ENCODE measurements at places on chromosomes 13 and 19.
A peak's percentile ranks its signal among the peaks of the same experiment; 100 is the strongest.

GRCh38 chr13:19673473-19674430 is 40.3 kb downstream of the MPHOSPH8 start:
- no peak for DNase-seq

DNA sequence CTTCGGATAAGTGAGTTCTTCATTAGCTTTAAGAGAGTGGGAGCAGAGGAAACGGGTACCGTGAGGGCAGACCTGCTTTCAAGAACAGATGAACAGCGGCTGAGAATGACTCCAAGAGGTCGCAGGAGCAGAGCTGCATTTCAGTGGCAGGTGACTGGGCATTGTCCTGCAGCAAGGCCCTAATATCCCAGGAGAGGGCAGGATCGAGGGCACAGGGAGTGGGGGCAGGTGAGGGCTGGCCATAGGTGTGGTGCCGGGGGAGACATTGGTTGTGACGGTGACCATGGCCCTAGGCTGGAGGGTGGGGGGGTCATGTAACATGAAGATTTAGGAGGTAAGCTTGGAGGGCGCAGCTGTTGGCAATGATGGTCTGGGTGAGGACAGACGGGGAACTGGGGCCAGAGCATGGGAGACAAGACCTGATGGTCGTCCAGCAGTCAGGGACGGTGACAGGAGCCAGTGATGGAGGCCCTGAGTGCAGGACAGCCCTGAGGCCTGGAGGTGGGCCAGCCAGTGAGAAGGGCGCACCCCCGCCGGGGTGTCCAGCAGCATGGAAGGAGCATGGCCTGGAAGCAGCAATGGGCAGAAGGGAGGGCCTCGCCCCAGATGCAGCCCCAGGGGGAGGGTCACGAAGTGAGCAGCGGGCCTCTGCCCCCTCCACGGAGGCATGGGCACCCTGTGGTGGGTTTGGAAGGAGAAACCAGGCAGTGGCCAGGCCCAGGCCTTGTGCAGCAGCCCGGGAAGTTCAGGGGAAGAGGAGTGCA is 29.2 kb upstream of the LAMP1 start:
- DNase-seq: no peak

GRCh38 chr19:3443840-3444694 is 36.3 kb downstream of the SMIM24 start:
- no peak for DNase-seq

DNA sequence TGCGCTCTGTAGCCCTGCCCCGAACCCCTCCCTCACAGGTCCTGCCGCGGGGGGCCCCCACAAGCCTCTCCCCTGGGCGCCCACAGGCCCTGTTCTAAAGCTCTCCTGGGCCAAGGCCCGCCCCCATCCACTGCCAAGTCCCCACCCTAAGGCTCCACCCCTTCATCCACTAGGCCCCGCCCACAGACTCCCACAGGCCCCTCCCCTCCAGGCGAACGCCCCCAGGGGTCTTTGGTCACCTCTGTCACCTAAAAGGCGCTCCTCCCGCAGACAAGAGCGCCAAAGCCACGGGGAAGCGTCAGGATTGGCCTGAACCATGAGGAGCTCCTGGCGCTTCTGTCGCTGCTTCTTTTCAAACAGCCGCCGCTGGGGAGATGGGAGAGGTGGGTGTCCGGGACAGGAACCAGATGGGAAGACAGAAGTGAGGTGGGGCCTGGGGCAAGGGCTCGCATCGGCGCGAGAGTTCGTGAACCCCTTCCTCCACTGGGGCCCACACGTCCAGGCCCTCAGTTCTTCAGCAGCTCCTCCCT is 2.3 kb downstream of the TULP2 start:
- peak; percentile 54 for DNase-seq

DNA sequence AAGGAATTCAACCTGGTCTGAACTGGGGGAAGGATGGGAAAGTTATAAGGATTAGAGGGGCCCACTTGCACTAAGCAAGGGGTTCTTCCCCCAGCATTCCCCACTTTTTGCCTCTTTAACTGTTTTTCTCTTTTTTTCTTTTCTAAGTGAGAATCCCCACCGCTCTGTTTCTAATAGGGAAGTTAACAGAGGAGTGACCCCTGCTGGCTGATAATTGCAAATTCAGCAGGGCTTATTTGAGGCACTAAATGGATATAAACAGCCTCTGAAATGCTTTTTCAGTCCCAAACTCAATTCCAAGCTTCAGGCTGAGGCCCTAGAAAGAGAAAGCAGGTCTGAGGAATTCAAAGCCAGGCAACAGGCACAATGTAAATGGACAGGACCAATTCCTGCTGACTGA is 38.2 kb upstream of the CEACAM21 start:
- peak; percentile 40 for DNase-seq

- DNase-seq: peak; percentile 33
Measured at GRCh38 chr19:9863759-9864158, 28.6 kb downstream of the PIN1 start.

DNA sequence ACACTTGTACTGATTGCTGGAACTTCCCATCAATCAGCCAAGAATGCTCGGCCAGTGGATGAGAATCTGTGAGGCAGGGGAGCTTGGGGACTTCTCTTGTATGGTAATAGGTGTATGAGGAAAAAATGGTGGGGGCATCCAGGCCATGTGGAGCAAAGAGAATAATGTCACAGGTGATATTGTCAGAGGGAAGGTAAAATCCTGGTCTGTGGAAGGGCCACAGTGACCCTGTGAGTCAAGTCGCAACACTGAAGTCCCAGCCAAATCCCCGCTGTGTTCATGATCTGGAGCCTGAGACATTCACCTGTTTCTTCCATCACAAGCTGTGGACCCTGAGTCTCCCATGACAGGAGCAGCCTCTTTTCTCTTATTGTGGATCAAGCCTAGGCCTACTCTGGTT is 8.1 kb downstream of the PSG7 start:
- DNase-seq: no peak

GRCh38 chr13:76329004-76329403 is 557.2 kb downstream of the KCTD12 start:
- no peak for DNase-seq

DNA sequence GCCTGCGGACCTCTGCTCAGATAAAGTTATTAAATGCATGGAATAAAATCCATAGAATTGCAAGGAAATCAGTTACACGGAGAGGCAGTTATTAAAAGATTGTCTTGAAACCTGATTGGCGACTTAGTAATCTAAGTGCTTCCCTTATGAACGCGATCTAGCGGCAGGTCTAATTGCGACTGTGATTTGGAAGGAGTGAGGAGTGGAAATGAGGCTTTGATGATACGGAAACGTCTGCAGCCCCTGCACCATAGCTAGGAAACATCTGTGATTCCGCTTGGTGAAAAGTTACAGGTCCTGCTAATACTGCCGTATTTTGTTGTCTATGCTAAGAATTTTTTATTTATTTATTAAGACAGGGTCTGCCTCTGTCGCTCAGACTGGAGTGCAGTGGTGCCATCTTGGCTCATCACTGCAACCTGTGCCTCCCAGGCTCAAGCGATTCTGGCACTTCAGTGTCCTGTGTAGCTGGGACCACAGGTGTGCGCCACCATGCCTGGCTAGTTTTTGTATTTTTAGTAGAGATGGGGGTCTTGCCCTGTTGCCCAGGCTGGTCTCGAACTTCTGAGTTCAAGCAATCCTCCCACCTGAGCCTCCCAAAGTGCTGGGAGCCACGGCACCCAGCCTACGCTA is 887 bp downstream of the NDUFS7 start:
- no peak for DNase-seq

DNA sequence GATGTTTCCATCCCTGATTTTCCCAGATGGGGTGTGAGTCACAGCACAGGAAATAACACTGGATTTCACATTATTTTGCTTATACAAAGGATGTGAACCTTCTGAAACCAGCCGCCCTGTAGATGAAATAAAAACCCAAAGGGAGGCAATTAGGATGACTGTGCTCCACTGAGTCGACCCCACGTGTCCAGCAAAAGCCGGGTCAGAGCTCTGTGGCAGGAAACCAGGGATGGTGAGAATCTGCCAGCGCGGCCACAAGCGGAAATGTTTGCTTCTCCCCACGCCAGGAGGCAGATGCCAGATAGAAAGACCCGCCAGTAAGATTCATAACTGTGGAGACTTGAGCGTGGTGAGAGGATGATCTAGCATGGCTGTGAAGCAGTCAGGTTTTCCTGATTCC is 764.4 kb downstream of the LIG4 start:
- DNase-seq: no peak

DNA sequence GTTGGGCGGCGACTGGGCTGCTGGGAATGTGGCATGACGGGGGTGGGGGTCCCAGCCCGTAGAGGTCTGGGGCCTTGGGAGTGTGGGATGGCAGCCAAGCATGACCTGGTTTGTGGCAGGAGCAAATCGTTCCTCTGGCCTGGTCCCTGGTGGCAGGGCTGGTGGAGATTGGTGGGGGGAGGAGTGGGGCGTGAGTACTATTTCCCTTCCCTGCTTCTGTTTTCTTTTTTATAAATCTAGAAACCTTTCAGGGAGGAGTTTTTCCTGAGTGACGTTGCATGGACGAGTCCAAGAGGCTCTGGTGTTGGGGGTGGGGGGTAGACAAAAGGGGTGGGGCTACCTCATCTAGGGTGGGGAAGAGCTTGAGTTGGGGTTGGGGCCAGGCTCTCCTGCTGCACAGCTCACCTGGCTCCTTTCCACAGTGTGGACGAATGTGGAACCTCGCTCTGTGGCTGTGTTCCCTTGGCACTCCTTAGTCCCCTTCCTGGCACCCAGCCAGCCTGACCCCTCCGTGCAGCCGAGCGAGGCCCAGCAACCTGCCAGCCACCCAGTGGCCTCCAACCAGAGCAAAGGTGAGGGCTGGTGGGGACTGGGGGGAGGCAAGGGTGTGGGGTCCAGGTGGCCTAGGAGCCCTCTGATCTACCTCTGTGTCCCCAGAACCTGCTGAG is 15.4 kb upstream of the PRR19 start:
- DNase-seq: no peak

DNA sequence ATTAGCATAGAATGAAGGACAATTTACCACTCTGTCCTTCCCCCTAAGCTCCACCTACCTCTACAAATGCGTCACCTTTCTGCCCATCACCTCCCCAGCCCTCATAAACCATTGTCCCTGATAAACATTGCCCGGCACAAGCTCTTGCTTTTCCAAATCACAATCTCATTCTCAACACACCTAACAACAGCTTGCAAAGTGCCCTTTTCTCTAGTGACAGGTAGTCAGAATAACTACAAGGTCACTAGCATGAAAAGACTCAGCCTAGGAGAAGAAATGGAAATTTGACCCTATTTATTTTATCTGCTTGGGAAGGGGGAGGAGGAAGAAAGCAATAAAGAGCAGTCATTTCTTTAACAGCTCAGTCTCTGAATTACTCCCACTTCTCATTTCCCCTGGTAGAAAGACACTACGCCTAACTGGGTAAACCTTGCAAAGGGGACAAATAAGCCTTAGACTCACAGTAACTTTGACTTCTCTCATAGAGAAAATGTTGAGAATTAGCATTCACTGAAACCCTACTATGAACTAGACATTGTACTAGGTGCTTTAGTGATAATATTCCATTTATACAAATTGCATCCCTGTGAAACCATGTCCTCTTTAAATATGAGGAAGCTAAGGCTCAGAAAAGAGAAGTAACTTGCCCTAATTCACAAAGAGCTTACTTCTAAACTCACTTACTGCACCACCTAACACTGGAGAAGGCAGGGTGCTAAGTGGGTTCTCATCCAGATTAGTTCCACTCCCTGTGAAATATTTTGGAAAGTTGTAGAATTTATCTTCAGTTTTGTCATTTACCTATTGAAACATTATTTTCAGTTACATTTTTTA is 116.2 kb upstream of the FNDC3A start:
- DNase-seq: no peak

DNA sequence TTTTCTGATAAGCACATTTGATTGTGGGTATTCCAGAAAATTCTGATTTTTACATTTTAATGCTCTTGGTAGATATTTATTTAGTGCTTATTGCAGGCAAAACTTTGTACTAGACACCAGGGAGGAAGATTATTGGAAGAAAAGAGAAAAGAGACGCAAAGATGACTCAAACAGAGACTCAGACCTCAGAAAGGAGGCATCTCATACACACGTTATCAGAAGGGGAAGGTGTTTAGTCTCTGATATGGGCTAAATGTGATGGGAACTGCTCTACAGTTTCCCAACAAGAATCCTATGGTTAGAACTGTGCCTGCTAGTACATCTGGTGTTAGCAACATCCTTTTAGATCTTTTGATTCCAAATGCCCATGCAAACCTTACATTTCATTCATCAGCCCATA is 245.6 kb downstream of the KLF5 start:
- DNase-seq: no peak

- DNase-seq: no peak
Measured at GRCh38 chr13:48333976-48334375, 30.4 kb downstream of the RB1 start.

GRCh38 chr13:19864746-19865309 is 1.4 kb upstream of the ZMYM5 start:
- DNase-seq: peak; percentile 68

GRCh38 chr13:50747737-50748350 is 95.6 kb downstream of the DLEU7 start:
- no peak for DNase-seq

DNA sequence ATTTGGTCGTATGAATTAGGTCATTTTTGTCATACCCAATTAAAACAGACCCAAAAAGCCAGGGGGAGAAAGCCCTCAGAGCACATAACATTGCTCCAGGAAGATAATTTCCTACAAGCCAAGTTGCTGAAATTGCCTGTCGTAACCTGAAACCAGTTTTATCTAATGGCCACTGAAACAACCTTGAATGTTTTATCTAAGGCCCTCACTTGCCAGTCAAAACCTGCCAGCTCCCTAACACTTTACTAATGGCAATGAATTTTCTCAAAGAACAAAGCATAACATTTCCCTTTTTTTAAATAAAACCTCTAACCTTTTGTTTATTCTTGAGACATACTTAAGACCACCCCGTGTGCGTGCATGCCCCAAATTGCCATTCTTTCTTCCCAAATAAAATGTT is 496.2 kb upstream of the KLHL1 start:
- DNase-seq: no peak

DNA sequence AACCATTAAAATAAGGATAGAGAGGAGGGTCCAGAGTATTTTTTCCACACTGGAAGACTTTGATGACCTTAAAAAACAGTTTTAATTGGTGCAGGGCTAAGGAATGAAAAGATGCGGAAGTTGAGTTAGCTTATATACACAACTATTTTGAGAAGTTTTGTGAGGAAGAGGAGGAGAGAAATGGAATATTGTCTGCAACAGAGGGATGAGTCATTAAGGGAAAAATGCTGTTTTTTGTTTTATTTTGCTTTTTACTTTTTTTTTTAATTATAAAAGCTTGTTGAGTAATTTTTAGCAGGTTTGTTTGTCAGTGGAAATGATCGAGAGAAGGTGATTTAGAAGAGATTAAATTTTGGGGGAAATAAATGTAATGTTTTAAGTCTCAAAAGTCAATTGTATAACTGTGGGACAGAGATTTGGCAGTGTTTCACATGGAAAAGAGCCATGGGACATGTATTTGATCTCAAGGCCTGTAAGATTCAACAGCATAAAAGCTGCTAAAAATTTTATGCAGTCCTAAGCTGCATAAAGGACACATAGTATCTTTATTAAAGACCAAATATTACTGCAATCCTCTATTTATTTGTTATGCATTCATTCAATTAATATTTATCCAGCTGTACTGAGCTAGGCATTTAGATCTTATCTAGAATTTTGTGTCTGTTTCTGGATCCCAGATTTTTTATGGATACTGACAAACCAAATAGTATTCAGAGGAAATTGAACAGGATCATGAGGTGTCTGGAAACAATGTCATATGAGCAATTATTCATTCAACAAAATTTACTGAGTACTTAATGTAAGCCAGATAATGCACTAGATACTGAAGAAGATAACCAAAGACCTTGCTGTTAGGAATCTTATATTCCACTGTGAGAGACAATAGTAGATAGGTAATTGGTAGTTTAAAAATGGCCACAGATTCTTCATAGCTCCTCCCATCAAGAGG is 72.7 kb downstream of the DNAJC15 start:
- DNase-seq: no peak
